ENCODE measurements at places on chromosomes 1 and 21.
A peak's percentile ranks its signal among the peaks of the same experiment; 100 is the strongest.

- no peak for DNase-seq
Measured at GRCh38 chr1:214324896-214325800, 44.2 kb downstream of the SMYD2 start.

- DNase-seq: no peak
Measured at GRCh38 chr1:26335774-26336476, 18.0 kb downstream of the CRYBG2 start.

- no peak for DNase-seq
Measured at GRCh38 chr1:229842302-229843255, 216.5 kb downstream of the URB2 start.

- no peak for DNase-seq
Measured at GRCh38 chr1:212743901-212744475, 44.3 kb upstream of the BATF3 start.

- DNase-seq: no peak
Measured at GRCh38 chr1:153606194-153606593, 6.7 kb downstream of the S100A16 start.

DNA sequence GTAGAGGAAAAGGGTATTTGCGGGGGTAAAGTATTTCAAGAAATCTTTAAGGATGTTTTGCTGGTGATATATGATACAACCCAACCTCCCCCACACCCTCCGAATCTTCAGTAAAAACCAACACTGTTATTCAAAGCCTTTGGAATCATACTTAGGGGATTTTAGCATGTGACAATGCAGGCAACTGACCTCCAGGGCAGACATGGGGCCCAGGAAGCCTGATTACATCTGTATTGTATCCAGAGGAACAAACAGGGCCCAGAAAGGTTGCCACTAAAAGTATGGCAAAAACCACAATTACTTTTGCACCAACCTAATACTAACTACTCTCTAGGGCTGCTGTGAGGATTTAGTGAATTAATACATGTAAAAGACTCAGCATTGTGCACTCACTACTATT lies 43.9 kb upstream of the CNN3 start:
- DNase-seq: no peak

DNA sequence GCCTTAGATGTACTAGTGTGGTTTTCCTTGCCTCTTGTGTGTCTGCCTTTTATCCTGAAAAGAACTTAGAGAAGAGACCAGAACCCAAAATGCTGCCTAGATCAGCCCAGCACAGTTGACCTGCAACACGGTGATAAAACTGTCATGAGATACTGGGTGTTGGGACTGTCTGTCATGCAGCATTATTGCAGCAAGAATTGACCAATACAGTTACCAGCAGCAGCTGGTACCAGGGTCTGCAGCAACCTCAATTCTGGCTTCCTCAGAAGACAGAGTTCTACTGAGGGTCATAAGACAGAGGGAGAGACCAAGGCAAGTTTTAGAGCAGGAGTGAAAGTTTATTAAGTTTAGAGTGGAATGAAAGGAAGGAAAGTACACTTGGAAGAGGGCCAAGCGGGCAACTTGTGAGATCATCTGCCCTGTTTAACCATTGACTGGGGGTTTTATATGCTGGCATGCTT lies 182.0 kb downstream of the DYRK1A start:
- no peak for DNase-seq

GRCh38 chr1:243740255-243740999 lies 109.6 kb downstream of the AKT3 start:
- DNase-seq: no peak

DNA sequence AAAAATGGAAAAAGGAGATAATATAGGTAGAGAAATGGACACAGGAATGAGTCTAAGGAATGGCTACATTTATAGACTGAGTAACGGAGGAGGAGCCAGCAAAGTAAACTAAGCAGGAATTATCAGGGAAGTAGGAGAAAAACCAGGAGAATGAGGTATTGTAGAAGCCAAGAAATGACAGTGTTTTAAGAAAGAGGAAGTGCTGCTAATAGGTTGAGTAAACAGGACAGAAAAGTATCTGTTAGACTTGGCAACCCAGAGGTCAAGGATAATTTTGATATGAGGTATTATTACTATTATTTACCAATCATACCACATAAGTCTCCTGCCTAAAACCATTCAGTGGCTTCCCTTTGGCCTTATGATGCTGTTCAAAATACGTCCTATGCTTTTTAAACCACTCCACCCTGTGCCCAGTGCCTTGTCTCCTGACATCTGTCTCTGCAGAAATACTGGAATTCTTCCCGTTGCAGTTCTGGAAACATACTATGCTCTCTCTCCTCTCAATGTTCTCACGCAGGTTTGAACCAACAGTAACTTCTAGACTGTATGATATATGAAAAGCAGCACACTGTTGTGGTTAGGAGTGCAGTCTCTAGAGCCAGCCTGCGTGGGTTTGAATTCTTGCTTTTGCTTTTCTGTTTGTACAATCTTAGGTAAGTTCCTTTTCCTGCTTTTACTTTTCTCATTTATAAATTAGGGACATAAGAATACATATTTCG lies 24.6 kb upstream of the NEK7 start:
- no peak for DNase-seq

DNA sequence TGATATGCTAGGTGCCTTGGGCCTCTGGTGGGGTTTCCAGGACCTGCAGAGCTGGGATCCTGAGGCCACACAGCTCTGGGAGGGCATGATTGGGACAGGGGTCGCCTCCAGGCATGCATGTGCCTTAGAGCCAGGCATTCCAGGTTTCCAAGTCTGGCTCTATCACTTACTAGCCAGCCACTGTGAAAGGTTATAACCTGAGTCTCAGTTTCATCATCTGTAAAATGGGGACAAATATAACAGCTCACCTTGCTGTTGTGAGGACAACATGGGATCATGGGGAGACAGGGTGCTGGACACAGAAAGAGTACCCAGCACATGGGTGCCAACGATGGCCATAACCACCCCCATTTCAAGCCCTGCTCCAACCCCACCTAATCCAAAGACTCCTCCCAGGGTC lies 2.7 kb downstream of the CHI3L1 start:
- no peak for DNase-seq

DNA sequence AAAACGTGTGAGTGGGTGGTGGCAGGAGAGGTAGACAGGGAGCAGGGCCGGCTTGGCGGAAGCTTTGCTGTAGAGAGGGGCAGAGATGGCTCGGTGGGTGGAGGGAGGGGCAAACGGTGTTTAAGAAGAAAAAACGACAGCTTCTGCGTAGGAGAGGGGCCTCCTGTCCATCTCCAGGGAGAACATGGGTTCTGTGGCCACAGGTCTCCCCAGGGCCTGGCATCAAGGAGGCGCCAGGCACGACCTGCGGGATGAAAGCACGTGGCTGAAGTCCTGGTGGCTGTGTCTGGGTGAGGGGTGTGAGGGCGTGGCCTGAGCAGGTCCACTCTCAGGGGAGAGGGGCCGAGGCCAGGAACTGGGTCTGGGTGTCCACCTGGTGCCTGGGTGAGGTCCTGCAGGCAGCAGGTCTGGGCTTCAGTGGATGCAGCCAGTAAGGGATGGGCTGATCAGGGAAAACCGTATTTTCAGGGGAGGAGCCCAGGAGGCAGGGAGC lies 940 bp upstream of the PRKCZ start:
- DNase-seq: peak; percentile 87

DNA sequence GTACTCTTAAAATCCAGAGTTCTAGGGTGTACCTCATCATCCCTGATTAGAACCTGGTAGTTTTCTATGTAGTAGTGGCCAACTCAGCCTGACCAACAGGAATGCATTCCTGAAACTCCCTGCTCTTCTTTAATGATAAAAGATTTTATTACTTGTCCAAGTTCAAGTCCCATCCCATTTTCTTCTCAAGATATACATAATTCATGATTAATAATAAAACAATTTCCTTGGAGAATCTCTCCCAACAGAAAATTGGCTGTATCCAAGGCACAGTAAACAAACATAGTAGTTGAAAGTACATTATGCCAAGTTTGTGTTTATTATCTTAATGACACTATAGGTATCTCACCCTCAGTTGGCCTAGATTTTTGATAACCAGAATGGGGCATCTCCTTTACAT lies 714.1 kb upstream of the ADAMTS5 start:
- DNase-seq: no peak

- no peak for DNase-seq
Measured at GRCh38 chr1:22359427-22359826, 92.2 kb upstream of the ZBTB40 start.

DNA sequence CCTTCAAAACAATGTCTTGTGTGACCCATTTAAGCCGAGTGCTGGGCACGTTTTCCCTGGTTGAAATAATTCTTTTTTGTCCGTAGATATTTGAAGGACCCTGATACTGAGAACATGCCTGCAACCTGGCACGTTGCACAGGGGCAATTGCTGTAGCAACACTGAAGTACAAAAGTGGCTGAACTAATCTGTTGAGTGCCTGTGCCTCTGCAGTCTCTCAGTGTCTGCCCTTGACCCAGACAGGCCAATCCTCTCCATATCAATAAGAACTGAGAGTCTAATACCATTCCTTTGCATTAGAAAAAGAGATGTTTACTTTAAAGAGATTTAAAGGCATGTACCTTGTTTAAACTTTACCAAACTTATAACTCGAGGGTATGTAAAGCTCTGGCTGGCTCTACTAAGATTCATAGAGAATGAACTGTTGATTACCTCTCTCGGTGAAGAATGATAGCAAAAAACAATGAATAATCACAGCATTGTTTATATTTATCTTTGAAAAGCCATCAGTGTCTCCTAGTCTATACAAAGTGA lies 2.4 kb downstream of the GREM2 start:
- DNase-seq: no peak

DNA sequence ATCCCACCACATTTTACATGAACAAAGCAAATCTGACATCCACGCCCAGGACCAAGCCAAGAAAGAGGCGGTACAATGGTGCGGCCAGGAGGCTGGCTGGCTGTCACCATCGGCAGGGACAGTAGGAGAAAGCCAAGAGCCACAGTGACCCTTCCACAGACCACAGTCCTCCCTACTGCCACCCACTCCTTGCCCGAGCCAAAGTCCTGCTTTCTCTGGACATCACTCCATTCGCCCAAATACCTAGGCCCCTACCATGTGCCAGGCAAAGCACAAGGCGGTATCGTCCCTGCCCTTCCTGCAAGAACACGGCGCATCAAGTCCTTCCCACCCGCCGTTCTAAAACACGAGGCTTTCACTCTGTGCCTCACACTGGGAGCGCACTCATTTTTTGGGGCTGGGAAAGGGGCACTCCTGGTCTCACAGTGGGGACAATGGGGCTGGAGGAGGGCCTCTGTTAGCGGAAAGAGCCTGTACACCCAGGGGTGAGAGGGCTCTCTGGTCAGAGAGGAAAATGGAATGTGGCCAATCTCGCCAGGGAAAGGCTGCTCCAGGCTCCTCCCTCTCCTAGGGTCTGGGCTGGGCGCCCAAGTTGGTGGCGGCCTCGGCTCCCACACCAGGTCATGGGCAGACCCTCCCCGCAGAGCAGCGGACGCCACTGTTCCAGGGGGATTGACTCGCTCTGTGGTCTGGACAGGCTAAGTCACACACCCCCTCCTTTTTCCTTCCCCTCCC lies 26.5 kb downstream of the SSBP3 start:
- DNase-seq: no peak

DNA sequence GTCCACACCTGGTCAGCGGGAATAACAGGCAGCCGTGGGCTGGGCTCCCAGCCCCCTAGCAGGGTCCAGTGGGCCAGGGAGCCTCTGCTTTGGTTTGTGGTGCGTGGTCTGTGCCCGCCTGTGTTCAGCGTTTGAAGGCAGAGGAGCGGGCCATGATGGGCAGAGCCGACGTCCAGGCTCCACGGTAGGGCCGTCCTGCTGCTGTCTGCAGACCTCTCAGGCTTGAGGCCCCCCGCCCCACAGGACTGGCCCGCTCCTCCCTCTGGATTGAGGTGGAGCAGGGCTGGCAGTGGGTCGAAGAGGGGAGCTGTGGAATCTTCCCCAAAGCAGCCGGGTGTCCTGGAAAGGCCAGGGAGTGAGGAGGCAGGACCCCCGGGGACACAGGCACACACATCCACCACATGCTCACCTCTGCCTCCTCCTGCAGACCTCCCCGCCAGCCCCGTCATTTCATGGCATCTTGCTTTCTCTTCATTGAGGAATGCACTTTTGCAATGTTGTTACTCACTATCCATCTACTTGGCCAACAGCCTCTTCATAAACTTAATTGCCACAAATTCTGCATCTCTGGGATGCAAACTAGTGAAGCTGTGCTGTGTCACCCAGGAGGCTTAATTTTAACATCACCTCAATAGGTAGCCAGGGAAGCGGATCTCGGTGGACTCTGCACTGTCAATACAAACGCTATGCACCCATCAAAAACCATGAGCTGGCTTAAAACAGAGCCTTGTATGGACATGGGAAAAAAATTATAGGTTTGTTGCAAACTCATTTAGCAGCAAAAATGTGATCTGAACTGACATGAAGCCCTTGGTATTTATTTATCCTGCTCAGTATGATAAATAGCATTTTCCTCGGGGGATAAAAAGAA lies 85.9 kb downstream of the PDE9A start:
- peak; percentile 81 for DNase-seq

DNA sequence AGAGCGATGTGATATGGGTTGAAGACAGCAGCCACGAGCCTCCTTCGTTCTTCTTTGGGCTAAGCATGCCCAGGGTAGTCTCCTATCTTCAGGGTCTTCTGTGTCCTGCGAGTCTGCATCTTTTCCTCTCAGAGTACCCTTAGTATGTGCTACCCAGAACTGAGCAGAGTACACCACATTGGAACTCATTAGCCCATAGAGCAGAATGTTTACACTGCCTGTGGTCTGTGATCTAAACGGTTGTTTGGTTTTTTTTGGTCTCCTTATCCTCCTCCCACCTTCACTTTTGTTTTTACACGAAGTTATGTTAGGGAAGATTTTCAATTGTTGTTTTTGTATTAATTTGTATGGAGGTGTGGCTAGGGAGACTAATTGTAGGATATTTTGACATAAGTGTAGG lies 126.4 kb downstream of the NEK7 start:
- DNase-seq: no peak

GRCh38 chr1:196059210-196059609 lies 549.0 kb downstream of the KCNT2 start:
- DNase-seq: no peak

- DNase-seq: peak; percentile 86
Measured at GRCh38 chr1:39933956-39934941, 20.7 kb upstream of the MFSD2A start.

GRCh38 chr1:200911361-200911760 lies 16.7 kb downstream of the INAVA start:
- no peak for DNase-seq

GRCh38 chr1:13782634-13783360 lies 82.8 kb downstream of the PRDM2 start:
- no peak for DNase-seq

GRCh38 chr1:98389809-98390208 lies 271.7 kb upstream of the SNX7 start:
- no peak for DNase-seq
